Upper lobe of left lung (tissue), 6 donors: ENCODE measurements at places on chromosomes 12 and 14. TPM values are rescaled to one million over a fixed set of nuclear protein-coding genes. Genes with fewer than 3 reads are reported as not detected.

DNA sequence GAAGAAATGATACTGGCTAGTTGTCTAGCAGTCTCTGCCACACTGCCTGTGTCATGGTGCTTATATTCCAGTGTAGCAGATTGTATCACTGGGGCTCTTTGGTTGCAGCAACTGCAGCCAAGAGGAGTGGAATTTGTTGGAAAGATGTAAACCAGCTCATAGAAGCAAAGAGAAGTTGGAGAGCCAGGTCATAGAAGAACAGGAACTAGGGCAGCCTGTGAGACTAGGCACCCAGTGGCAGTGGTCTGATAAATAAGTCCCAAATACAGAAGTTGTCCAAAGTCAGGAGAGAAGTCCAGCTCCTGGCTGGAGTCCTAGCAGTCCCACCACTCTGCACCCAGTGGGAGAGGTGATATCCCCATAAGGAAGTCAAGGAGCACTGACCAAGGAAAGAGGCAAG, 172.5 kb upstream of the ARID2 start:
- DNase-seq = peak; percentile 35

The SPX gene
- not detected for total RNA-seq

The SLC39A5 gene
- 0.37 TPM for total RNA-seq

- DNase-seq = no peak
Observed at GRCh38 chr14:65243766-65244442, 141.6 kb upstream of the MAX start.

DNA sequence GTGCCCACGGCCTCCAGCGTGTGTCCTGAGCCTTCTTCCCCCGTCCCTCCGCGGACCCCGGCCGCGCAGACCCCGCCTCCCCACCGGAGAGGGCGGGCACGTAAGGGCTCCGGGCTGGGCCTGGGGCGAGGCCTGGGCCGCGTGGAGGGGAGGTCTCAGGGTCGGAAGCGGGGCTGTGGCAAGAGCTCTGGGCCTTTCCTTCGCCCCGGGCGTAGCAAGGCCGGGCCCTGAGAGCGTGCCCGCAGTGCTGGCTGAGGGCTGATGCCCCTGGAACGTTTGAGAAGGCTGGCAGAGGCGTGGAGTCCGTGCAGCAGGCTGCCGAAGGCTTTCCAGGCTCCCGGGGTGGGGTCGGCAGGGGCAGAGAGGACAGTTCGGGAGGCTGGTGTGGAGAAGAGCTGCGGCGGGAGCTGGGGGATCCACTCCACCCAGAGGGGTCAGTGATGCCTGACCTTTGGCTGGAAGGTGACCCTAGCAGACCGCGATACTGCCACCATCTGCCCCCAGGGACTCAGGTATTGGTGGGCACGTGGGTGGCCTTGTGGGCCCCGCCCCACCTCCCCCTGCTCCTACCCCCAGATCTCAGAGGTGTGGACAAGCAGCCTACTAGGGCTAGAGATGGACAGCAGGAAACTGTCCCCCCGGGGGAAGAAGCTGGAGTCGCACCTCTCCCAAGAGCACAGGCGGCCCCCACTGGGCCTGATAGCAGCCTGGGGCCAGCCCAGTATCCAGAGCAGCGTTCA, 558 bp downstream of the TEX22 start:
- no peak for DNase-seq

GRCh38 chr12:98058213-98058612, 457.2 kb upstream of the TMPO start:
- no peak for DNase-seq

The LGALS3 gene
- total RNA-seq = 494 TPM

The RERG gene
- 13.1 TPM for total RNA-seq

DNA sequence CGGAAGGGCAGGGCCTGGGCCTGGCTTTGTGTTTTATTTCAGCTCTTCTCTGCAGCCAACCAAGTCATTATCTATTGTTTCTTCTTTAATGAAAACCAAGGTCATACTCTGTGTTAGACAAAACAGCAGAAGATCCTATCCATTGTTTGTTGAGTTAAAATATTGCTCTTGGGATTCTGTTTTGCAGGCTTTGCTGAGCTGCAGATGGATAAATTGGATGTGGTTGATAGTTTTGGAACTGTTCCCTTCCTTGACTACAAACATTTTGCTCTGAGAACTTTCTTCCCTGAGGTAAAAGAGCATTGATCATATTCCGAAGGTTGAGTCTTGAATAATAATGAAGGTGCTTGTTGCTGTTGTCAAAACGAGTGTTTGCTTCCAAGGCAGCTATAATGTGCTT, 106.6 kb downstream of the PLXNC1 start:
- no peak for DNase-seq

- DNase-seq = no peak
Observed at GRCh38 chr12:109734219-109735000, 20.8 kb downstream of the FAM222A start.

The NTF3 gene
- total RNA-seq = 0.54 TPM

DNA sequence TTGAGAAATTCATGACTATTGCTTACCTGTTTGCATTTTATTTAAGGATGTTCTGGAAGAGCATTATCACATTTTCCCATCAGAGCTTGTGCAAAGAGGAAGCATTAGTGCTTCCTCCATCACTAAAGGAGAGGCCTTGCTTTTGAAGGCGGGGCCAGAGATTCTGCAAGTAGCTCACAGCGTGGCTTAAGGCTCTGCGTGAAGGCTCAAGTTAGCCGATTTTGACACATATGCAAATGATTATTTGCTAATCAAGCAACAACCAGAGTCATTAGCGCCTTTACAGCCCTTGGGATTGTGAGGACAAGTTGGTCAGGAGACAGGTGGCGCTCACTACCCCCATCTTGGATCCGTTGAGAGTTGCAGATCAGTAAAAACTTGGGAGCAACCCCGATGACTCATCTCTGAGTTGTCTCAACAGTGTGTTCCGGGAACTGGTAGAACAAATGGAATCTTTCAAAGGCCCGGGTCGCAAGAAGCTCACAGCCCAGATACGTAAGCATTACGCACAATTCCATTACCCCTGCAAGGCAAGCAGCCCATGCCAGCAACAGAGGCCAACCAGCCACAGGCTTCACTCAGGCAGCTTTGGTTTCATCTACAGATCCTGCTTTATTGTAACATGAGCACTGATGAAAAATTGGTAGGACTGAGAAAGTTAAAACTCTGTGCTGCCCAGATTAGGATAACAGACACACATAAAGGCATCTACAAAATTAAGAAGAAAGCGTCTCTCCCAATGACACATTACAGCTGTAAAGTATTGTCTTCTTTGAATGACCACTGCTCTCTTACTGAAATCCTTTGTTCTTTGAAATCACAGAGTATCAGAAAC, 34.9 kb upstream of the SPTSSA start:
- peak; percentile 57 for DNase-seq

The SMCO2 gene
- total RNA-seq = 0.27 TPM

DNA sequence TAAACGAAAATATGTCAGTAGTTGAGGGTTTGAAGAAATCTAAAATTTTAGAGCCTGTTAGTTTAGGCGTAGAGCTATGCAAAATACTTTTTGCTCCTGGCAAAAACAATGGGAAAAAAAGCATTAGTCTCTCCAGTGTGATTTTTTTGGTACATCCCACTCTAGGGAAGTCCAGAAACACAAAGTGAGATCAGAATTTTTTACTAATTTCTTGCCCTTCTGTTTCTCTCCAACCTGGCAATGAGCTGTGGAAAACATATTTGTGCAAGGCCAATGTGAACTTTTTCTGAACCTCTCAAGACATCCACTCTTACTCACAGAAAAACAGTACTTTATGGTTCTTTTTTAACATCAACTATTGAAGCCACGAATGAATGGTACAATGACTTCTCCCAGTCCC, 56.9 kb upstream of the DCN start:
- no peak for DNase-seq

The CLEC6A gene
- 0.79 TPM for total RNA-seq

The UBE3B gene
- 45.3 TPM for total RNA-seq

The VRTN gene
- total RNA-seq = not detected
